Right ventricle myocardium inferior (tissue), 1 donor: ENCODE measurements at places on chromosomes 1 and 21. TPM values are rescaled to one million over a fixed set of nuclear protein-coding genes. Genes with fewer than 3 reads are reported as not detected.

DNA sequence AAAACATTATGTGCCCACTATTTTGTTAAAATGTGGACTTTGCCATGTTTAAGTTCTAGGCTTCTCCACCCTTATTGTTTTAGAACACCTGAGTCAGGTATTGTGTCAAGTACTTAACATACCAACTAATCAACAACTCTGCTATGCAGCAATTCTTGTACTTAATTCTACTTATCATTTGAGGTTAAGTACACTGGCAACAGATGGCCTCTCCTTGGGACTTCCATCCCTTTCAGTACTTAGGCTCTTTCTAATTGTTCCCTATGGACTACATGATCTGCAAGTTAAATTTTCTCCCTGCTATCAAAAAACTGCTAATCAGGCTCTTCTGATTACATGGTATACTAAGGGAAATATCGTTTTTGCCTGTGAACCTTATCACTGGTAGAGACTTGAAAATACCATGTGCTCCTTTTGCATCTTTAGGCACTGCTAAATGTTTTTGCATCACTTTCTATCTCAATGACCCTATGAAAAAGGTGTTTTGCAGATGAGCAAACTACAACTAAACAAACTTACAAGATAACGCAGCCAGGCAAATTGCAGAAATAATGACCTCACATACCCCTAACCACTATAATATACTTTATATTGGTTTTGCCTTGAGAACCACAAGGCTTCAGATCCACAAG, 18.9 kb downstream of the SFPQ start:
- DNase-seq, result no peak

- DNase-seq, result no peak
These were observed 28.3 kb downstream of the GPR157 start for GRCh38 chr1:9100471-9101043.

Gene FCRL6
- total RNA-seq, result 0.57 TPM

- DNase-seq, result no peak
These were observed 7.0 kb downstream of the CFAP45 start for GRCh38 chr1:159892944-159893343.

DNA sequence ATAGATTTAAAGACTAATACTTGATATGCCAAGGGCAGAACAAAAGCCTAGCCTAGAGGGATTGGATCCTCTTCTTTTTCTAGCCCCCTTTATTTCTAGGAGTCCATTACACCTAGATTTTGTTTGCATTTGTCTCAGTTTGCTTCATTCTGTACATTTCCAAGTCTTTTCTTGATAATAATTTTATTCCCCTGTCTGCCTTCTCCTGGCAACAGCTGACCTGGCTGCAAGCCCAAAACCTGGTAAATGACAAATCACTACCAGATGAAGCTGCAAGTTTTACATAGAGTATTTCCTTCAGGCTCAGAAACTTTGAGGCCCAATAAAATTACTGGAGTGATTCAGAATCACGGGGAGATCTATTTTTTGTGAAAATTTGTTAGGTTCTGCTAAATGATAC, 36.5 kb upstream of the LHX8 start:
- DNase-seq, result no peak

DNA sequence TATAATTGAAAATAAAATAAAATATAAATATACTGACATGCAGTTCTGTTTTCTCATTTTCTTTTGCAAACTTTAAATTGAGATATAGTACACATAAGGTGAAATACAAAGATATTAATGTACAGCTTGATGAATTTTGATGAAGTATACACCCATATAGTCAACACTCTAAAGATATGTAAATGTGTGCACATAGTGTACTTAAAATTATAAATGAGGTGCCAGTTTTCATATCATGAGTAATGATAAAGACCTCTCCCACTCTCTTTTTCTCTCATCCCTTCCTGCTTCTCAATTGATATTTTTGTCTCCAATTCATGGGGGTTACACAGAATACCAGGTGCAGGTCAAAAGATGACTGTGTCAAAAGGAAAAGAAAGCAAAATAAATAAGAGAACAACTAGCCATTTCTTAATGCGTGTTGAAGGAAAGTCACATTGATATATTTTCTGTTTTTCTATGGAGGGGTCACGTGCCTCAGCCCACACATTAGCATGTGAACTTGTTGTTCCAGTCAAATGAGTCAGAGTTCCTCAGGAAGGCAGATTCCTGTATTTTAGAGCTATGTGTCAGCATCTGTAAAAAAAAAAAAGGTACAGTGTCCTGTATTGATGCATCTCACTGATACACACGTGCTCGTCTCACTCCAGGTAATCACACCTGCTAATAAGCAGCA, 64.3 kb upstream of the HOOK1 start:
- DNase-seq, result no peak

- no peak for DNase-seq
These were observed 15.2 kb downstream of the CAPN2 start for GRCh38 chr1:223727541-223727940.

DNA sequence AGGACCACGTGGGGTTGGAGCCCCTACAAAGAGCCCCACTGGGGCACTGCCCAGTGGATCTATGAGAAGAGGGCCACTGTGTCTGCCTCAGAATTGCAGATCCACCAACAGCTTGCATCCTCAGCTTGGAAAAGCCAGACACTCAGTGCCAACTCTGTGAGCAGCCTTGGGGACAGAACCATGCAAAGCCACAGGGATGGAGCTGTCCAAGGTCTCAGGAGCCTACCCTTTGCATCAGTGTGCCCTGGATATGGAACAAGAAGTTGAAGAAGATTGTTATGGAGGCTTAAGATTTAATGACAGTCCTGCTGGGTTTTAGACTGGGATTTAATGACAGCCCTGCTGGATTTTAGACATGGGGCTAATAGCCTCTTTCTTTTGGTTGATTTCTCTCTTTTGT, 1670.9 kb downstream of the PLA2G4A start:
- DNase-seq, result no peak

GRCh38 chr1:27525296-27526272, 35.6 kb upstream of the WASF2 start:
- DNase-seq, result peak; percentile 91

- DNase-seq, result no peak
These were observed 29.4 kb upstream of the SLC26A9 start for GRCh38 chr1:205972491-205973168.
